ENCODE measurements at places on chromosomes 11 and 22.

DNA sequence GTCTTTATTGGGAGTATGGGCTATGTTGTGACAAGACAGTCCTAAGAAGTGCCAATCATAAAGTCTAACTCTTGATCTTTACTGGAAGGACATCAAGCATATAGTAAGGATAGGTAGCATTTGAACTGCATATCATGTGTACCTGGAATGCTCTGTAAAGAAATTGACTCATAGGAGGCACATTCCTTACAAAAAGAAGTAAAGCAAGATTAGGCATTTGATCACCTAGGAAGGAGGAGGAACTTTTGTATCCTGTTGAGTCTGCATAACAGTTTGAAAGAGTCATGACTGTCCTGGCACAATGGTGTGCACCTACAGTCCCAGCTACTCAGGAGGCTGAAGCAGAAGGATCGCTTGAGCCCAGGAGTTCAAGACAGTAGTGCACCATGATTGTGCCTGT, 42.2 kb upstream of the DNAJB7 start:
- no peak for DNase-seq

- DNase-seq: peak; percentile 6
Observed at GRCh38 chr22:37519268-37520195, at the start of gene CARD10. Gene CARD10, minus strand, starts transcription at chr22:37519415. Its CDS starts 215 bp downstream, at chr22:37519200.

GRCh38 chr11:49221112-49221511, 12.7 kb upstream of the FOLH1 start:
- DNase-seq: no peak

DNA sequence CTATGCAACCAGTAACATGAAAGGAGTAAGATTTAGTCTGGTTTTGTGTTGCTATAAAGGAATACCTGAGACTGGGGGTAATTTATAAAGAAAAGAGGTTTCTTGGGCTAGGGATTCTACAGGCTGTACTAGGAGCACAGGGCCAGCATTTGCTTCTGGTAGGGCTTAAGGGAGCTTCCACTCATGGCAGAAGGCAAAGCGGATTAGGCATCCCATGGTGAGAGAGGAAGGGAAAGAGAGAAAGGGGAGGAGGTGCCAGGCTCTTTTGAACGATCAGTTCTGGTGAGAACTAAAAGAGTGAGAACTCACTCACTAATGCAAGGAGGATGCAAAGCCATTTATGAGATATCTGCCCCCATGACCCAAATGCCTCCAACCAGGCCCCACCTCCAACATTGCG, 283.2 kb downstream of the OPCML start:
- no peak for DNase-seq

GRCh38 chr11:70018816-70019215, 59.3 kb upstream of the ANO1 start:
- DNase-seq: no peak

GRCh38 chr11:1486054-1486825, at the start of gene MOB2:
Gene MOB2, minus strand, starts transcription at chr11:1486779. Its CDS starts 223 bp downstream, at chr11:1486556.
- no peak for DNase-seq

GRCh38 chr22:36787204-36787988, 11.5 kb upstream of the IFT27 start:
- DNase-seq: no peak

- no peak for DNase-seq
Observed at GRCh38 chr11:16986434-16987204, 27.6 kb downstream of the PLEKHA7 start.

DNA sequence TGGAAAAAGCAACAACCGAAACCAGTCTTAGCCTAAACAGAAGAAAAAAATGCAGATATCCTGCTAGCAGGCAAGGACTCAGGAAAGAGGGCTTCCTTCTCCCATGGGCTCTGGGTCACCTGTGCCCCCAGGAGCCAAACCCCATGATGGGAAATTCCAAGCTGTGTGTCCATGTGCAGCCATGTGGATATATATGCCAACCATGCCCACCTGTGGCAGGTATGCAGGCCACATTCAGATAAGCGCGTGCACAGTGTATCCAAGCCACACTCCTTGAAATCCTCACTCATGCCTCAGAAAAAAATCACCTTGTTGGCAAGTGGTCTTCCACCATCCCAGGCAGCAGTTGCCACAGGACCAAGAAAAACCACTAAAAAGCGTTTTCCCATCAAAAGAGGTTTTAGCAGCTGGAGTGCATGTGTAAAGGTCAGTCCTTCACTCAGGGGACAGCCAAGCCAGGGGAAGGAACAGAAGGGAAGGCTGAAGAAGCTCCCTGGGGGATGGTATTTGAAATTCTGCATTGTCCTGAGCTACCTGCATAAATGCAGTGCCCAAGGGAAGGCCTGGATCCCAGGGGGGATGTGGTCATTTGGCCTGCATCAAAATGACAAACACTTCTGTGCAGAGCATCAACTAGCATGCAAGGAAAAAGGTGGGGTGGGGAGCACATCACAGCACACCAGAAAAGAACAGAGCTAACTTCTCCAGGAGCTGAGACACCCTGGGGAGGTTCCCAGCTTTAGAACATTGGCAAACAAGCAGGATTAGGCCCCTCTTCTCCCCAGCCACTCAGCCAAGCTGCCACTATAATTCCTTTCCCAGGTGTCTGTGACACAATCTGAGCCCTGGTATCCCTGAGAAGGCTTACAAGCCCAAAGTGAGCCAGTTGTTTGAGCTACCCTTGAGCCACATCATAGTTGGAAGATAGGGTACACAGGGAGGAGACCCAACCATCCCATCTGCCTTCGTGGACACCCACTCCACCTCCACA, 76.2 kb downstream of the GALNT18 start:
- no peak for DNase-seq

DNA sequence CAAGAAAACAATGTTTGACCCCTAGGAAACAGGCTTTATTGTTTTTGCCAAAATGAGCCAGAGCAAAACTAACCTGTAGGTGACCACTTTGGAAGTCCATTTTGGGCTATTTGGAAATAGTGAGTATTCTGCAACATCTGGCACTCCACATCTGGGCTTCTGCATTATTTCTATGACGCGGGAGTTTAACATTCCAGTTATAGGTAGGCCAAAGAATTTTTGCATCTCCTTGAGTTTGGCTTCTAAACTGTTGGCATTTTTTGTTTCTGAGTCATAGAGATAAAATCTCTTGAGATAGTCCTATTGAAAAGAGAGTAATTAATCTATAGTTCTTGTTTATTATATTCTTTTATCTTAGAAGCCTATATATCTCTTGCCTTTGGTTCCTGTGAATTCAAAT, 2.9 kb downstream of the MMP7 start:
- no peak for DNase-seq

DNA sequence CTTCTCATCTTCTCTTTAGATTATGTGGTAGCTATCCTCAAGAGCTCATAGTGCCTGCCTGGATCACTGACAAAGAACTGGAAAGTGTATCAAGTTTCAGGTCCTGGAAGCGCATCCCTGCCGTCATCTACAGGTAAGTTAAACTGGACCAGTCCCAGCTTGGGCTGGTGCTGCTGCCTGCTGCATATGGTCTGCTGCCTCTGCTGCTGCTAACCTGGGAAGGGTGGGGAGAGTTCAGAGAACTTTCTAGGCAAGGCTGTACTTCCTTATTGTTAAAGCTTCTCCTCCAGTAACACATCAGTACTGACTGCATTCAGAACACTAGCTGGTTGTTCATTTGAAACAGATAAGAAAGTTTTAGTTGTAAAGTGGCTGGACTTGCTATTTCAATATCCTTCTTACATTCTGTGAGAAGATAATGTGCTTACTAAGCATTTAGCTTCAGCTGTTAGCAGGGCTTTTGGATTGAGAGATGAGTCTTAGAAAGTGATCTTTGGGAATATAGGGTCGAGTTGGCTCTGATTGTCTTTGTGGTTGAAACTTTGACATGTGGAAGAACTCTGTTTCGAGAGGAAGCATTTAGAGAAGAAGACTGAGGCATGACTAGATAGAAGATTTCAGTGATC, 77.3 kb upstream of the HORMAD2 start:
- no peak for DNase-seq

DNA sequence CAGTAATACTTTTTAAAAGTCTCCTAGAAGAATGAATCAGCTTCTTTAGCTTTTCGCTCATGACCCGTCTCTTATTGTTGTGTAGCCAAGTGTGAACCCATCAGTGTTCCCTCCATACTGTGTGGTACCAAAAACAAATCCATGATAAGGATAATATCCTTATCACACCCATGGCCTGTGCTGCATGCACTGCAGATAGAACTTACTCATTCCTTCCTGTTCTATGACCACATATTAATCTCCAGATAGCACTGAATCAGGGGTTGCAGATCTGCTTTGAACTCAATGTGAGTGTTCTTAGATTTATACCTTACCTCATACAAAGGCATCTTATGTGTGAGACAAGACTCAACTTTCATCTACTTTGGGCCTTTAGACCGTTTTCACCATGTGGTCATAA, 373.4 kb downstream of the JRKL start:
- DNase-seq: no peak

GRCh38 chr22:32991353-32992101, 66.7 kb downstream of the SYN3 start:
- no peak for DNase-seq

DNA sequence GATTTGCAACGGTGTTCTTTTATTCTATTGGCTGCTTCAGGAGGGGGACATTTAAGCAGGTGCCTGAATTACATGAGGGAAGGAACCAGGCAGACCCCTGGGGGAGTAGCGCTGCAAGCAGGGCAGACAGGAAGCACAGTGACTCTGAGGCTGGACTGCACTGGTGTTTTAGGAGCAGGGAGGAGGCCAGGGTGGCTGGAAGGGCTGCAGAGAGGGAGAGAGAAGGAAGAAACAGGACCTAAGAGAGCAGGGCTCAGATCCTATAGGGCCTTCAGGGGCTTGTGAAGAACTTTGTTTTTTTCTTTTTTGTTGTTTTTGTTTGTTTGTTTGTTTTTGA, 62.5 kb upstream of the SORL1-AS1 start:
- DNase-seq: no peak

GRCh38 chr22:20159076-20159475, 8.2 kb upstream of the CCDC188 start:
- no peak for DNase-seq

DNA sequence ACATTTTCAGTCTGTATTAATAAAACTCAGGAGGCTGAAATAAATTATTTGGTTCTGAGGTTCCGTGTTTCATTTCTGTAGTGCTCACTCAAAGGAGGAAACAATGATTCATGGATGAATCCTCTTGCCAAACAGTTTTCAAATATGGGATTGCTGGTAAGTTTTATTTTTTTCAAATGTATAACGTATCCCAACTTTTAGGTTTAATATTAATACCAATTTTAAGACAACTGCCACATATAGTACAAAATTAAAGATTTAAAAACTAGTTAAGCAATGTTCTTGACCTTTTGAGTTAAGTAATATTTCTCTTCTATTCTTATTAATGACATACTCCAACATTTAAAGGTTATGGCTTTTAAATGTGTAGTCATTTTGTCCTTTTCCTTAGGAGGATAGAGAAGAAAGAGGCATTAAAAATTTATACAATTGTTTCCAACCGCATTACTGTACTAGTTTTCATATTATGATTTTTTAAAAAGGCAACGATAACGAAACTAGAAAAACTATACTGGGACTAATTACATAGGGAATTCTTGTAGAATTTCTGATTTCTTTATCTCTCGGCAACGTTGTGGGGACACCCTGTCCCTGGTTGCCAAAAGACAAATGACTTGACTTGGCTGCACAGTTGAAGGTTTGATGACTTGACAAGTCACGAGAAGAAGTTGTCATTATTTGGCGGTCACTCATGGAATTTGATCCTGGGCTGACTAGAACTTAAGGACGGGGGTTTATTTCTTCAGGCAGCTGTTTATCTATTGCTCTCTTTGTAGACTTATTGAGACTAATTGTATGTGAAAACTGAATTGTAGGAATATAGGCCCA, 69.1 kb upstream of the ADSL start:
- DNase-seq: no peak

GRCh38 chr11:112877581-112877980, 83.6 kb upstream of the NCAM1 start:
- DNase-seq: no peak

- DNase-seq: no peak
Observed at GRCh38 chr11:66274219-66274618, 3.8 kb upstream of the CNIH2 start.

DNA sequence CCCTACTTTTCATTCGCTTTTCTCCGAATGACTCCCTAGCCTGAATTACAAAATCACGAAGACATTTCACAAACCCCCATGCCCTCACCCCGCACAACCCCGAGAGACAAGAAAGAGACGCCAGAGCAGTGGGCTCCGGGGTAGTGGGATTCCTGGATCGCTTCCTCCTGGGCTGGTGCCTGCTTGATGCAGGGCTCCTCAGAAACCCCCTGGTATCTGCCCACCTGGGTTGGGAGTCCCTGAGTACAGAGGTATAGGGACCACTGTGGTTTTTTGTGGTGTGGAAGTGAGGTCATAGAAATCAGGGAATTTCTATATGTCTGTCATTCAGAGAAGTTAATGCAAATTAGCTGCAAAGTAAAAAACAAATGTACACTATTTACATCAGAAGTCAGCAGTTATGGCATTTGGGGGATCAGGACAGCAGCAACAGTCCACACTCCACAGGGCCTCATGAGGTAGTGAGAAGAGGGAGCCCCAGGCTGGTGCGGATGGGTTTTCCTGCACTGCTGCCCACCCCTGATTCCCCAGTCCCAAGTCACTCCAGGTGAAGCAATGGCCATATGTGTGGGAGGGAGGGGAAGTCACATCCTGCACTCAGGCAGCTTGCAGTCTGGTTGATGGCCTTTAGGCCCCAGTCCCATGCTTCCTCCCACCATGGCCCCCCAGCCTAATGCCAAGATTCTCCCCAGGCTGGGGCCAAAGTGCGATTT, 39.6 kb downstream of the BUD13 start:
- DNase-seq: no peak

- DNase-seq: no peak
Observed at GRCh38 chr11:2072551-2073261, 66.5 kb downstream of the IGF2 start.

DNA sequence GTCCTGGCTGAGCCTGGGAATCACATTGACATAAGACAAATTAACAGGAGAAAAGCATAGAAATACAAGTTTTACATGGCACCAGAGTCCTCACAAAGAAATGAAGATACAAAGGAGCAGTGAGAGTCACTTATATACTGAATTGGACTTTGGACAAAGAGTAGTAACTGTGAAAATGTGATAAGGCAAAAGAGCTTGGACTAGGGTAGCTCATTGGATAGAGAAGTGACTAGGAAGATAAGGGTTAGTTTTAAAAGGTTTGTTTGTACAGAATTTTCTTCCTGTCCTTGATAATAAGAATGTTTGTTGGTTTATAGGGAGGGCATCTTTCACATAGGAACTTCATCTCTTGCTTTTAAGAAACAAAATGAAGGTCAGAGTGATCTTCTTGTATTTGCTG, 17.9 kb upstream of the NUCB2 start:
- DNase-seq: no peak

DNA sequence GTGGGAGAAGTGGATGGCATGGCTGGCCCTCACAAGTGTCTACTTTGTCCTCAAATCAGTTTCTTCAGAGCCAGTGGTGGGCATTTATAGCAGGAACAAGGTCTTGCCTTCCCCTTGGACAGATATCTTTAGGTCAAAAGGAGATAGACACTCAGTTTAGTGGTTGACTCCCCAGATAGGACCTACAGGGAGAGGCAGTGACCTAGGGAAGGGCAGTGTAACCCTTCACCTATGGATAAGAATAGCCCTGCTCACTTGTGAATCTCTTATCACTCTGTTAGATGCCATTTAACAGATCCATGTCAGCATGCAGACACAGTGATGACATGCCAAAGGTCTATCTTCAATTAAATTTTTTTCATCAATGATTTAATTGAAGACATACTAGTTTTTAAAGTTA, 11.0 kb downstream of the BCO2 start:
- no peak for DNase-seq

- no peak for DNase-seq
Observed at GRCh38 chr11:44005063-44005701, 42.6 kb upstream of the ACCSL start.
